ENCODE measurements at places on chromosomes 2 and 18.

DNA sequence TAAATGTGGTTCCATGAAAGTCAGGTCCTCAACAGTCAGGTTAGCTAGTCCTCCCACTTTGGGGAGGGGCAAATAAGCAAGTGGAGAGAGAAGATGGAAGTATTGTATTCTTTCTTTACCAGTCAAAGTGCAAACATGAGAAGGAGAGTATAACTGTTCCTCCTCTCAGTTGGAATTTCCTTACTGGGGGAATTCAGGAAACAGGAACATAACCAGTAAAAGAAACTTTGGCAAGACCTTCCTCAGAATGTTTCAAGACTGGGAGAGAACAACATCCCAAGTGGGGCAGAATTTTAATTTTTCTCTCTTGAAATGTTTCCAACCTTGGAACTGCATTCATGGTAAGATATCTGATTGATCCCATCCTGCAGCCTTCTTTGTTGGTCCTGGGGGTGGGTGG is 552.4 kb upstream of the TNP1 start:
- no peak for DNase-seq

DNA sequence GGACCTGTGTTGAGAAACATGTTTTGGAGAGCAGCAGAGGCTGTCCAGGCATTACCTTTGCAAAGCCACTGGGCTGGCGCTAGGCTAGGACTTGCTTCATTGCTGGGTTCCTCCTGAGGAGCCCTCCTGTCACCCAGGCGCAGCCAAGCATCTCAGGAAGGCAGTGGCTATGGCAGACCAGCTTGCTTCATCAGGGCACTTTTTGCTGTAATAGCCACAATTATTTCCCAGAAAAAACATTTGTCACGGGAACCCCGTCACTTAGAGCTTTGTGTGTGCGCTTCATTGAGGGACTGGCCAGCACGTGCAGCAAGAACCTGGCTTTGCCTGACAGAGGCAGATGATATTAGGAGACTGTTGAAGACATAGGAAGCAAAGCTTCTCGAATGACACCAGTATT is 36.4 kb downstream of the SLC20A1 start:
- DNase-seq = no peak

- DNase-seq = no peak
Observed at GRCh38 chr2:46118656-46119371, 178.4 kb upstream of the EPAS1 start.

DNA sequence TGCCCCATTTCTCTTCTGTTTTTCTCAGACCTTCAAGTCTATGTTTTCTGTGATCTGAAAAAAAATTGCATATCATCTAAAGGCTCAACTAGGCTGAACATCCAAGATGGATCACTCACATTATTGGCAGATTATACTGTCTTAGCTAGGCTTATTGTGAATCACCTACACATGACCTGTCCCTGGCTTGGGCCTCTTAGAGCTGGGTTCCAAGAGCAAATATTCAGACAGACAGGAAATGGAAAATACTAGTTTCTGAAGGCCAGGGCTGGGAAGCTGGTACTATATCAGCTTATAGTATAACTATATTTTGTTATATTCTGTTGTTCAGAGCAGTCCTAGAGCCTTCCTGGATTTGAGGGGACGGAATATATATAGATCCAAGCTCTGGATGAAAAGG is 90.3 kb downstream of the PIK3C3 start:
- no peak for DNase-seq

GRCh38 chr2:71358931-71359671 is 27.5 kb downstream of the ZNF638 start:
- DNase-seq = no peak

DNA sequence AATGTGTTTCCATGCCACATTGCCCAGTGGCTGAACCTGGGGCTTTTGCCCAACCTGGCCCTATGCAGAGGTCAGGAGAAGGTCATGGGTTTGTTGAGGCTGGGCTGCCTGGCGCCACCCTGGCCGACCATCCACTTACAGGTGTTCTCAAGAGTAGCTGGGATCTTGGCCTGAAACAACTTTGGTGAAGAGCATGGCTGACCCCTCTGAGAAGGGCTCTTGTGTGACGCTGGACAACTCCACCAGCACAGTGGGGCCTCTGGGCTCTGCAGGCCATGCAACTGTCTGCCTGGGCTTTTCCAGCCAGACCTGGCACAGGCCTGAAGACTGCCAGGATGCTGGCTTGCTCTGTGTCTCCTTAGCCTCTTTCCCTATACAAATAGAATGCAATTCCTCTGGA is 76.4 kb upstream of the ZNG1B start:
- no peak for DNase-seq

DNA sequence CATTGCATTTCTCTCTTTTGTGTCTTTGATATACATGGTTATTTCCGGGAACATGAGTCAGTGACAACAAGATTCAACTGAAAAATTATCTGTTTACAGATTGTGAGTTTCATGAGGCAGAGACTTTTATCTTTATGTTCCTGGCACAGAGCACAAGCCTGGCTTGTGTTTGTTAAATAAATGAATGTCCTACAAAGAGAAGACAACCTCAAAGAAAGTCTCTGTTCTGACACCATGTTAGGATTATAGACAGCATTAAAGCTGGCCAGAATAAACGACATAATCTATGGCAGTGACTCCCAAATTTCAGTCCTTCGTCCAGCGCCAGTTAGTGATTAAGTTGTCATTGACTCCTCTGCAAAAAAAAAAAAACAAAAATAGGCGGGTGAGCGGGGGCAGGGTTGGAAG is 97.4 kb upstream of the DNAJC10 start:
- no peak for DNase-seq
